Left renal pelvis (tissue), 4 donors: ENCODE measurements at places on chromosomes 16 and 17. TPM values are rescaled to one million over a fixed set of nuclear protein-coding genes. Genes with fewer than 3 reads are reported as not detected.

Gene SLFN5
- polyA plus RNA-seq, result 14.5 TPM

Gene QPRT
- polyA plus RNA-seq, result 126 TPM

Gene PPP1R9B
- polyA plus RNA-seq, result 50.0 TPM

Gene ABCA9
- polyA plus RNA-seq, result 9.4 TPM

Gene KIF18B
- 13.0 TPM for polyA plus RNA-seq

Gene FA2H
- 3.8 TPM for polyA plus RNA-seq

Gene C16orf89
- 7.8 TPM for polyA plus RNA-seq

Gene TEKT1
- not detected for polyA plus RNA-seq

Gene MT1F
- polyA plus RNA-seq, result 4.9 TPM
